ENCODE measurements at places on chromosomes 2 and 18.

GRCh38 chr18:60870261-60871153 lies 462.7 kb upstream of the CDH20 start:
- no peak for DNase-seq

GRCh38 chr18:26421931-26422330 lies 126.4 kb downstream of the KCTD1 start:
- no peak for DNase-seq

DNA sequence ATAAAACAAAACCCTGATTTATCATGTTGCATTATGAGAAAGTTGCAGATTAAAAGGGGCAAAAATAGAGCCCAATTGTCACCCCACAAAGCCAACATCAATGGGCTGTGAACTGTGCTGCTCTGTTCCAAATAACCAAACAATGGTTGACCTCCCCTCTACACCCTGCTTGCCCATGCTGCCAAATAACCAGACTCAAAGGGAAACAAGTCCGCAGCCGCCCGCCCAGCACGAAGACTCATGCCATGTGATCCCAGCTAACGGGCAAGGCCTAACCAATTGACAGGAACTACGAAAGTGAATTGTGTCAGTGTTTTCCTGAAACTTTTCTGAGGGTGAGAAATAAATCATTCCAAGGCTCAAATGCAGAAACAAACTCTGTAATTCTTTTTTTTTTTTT lies 97.9 kb upstream of the RIOK3 start:
- no peak for DNase-seq

DNA sequence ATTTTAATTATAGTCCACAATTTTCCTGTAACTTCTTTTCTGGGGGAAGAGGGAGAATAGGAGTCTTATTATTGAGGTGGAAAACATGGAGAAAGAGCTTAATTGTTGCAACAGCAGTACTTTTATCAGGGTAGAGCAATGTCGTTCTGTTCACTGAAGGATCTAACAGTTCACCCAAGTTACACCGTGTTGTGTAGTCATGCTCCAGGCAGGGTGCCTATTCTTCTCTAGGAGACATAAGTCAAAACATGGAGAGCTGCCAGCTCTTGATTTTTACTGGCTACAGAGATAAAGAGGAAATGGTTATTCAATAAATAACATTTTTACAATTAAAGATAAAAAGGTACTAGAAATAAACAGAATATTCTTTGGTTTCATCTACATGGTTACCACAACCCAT lies 594.3 kb upstream of the NETO1 start:
- no peak for DNase-seq

DNA sequence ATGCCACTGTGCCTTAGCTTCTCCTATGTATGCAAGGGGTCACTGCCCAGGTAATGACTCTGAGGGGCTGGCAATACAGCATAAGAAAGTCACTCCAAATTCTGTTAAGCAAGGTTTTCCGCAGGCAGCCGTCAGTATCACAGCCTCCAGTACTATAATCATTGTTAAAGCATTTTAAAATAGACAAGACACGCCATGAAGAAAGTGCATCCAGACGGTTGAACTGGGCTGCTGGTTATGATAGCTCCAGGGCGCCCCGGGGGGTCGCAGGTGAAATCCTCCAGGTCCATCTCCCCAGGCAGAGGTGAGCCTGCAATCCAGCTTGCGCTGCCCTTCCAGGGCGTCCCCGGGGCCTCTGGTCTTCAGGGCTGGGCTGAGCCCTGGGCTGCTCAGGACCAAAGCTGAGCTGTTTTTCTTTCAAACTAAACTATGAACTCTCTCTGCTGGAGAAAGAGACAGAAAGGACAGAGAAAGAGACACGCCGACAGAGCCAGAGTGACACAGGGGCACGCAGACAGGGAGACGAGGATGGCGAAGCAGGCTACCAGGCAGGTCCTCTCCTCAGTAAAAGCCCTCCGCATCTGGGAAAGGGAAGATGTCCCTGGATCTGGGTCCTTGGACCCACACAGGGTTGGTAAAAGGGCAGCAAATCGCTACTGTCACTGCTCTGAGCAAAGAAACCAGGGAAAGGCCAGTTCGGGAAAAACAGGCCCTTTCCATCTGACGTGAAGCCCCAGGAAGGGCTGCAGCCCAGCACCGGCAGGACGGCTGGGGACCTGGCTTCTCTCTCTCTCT lies 2.1 kb upstream of the TWIST2 start:
- no peak for DNase-seq

- no peak for DNase-seq
These were observed 8.4 kb downstream of the TMEM247 start for GRCh38 chr2:46487667-46488335.

DNA sequence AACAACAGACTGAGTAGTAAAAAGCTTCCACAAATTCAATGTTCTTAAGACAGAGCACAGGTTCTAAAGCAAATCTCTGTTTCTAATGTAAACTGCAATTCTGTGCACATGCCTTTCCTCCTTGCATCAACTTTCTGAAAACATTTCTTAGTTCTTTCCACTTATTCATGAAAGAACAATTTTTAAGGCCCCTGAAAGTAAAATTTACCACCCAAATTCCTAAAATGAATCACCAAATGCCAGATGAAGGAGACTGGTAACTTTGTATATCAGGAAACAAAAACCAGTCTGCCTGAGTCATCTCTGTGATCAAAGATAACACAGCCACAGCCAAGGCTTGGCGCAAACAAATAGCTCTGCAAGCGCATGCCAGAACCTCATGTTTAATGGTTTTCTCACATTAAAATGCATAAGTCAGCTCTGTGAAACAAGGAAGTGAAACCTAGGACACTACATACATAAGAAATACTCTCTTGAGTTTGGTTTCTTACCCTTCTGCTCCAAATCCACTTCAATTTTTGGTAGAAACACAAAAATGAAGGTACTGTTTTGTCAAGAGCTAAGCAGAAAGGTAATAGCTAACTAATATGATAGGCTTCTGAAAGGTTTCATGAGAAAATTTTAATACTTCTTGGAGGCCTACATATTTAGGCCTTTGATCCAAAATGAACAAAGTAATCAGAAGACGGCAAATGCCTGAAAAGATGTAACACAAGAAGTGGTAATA lies 169.4 kb downstream of the THADA start:
- no peak for DNase-seq

- no peak for DNase-seq
These were observed 160.9 kb downstream of the RDH14 start for GRCh38 chr2:18399601-18400000.

DNA sequence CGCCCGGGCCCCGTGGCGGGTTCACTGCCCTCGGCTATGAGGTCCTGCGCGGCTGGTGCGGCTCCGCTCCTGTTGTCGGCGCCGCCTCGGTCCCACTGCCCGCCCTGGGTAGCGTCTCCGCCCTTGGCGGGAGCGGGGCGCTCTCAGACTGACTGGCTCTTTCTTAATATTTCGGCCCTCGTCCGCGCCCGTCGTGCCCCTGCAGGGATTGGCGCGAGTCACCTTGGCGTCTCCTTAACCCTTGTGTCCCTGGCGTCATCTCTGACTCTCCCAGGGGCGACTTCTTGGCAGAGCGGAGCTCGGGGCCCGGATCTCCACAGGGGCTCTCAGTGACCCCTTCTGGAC lies 1.3 kb downstream of the PTMA start:
- DNase-seq = no peak

GRCh38 chr2:1210352-1210751 lies 202.9 kb upstream of the TPO start:
- DNase-seq = no peak

GRCh38 chr2:117571590-117572349 lies 242.7 kb upstream of the DDX18 start:
- no peak for DNase-seq

GRCh38 chr2:111007757-111008688 lies 112.7 kb upstream of the BCL2L11 start:
- DNase-seq = no peak

DNA sequence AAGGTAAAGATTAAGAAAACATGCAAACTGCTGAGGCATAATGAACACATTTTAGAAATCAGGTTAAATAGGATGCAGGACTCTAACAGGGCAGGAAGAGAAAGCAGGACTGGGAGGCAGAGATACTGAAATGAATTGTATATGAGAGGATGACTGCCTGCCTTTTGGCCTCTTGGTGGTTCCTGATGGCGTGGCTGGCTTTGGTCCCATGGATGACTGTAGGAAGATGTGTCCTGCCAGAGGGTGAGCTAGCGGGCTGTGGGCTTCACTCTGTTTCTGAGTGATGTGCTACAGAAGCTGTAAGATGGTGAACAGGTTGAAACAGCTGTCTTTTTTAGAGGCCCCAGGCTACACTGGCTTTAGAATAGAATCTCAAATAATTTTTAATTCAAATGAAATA lies 517.0 kb downstream of the SLC4A3 start:
- DNase-seq = no peak

DNA sequence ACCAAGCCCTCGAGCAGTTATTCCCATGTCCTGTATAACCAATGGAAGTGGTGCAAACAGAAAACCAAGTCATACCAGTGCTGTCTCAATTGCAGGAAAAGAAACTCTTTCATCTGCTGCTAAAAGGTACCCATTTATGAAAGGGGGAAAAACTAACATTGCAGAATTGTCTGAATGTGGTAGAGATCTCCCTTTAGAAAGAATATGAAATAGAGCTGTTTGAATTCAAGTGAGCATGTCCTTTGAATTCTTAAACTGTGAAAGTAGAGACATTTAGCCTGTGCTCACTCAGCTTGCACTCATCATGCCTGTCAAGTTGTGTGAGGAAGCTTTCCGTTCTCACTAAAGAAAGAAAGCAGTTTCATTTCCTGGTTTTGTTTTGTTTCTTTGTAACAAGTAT lies 87.4 kb downstream of the EML4 start:
- DNase-seq = no peak

DNA sequence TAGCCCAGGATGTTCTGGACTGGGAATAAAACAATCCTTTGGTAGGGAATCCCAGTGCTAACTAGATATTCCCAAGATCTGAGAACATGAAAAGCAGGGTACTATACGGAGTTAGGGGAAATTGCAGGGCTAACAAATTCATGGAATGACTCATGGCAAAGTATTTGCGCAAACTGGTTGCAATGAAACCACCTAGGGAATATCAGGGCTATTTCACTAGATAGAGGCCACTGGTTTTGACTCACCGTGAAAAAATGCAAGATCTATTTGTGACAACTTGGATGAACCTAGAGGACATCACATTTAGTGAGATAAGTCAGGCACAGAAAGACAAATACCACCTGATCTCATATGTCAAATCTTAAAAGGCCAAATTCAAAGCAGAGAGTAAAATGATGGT lies 233.3 kb downstream of the MBD2 start:
- DNase-seq = no peak

DNA sequence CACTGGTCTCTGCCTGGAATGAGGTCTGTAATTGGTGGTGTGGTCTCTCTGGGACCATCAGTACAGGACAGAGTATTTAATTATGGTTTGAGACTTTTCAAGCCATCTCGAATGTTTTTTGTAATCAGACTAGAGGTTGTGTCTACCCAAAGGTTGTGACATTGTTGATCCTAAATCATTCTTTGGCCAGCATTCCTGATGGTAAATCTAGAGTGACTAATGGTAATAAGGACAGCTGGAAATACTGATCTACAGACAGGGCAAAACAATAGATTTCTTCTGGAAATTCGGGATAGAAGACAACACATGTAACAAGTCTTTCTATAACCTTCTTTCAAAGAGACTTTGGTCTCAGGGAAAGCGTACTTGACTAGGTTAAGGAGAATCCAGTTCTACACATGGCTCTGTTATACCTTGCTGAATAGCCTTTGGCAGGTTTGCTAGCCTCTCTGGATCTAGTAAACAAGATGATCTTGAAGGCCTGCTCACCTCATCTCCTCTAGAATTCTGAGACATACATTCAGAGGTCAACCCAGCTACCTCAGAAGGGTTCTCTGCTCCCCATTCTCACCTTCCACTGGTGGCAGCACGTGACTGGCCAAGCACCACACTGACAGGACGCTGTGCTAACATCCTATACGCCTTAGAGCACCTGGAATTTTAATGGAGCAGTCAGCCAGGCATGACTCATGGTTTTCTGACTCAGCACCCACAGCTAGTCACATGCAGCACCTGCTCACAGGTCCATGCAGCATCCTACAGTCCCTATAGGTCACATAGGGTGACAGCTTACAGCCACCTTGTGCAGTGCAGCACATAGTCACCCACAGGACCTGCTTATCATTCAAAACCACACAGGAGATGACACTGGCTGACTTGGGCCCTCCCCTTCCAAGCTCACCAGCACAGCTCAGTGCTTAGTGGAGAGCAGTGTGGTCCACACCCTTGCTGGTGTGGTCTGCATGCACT lies 12.2 kb downstream of the PLB1 start:
- no peak for DNase-seq

DNA sequence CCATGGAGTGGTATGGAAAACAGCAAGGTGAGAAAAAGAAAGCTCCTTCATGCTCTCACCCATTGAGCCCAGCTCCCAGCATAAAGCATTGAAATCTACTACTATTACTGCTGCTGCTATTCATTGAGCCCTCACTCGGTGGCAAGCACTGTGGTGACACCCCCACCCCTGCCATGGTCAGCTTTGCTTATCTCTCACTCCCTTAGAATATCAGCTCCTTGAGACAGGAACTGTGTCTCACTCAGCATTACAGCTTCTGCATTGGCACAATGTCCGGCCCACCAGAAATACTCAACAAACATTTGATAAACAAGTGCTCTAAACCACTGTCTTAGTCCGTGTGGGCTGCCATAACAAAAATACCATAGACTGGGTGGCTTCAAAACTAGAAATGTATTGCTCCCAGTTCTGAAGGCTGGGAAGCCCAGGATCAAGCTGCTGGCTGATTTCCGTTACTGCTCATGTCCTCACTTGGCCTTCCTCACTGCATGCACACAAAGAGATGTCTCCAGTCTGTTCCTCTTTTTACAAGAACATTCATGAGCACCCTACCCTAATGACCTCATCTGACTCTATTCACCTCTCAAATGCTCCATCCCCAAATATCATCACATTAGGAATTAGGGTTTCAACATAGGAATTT lies 116.3 kb downstream of the ZBTB7C start:
- DNase-seq = no peak

- DNase-seq = no peak
These were observed 42.1 kb downstream of the MYCN start for GRCh38 chr2:15982285-15983044.

DNA sequence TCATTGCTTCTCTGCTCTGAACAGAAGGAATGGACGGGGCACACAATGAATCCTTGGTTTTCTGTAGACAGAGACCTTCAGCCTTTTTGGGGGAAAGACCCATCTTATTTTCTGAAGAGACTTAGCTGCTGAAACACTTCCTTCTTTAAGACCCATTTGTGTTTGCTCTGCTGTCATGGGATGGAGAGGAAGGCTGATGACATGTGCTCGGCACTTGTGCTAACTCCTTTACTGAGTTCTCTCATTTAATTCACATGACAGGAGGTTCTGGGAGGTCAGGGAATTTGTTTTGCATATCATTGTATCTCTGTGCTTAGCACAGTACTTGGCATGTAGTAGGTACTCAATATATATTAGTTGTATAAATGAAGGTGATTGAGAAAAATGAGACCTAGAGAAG lies 39.0 kb downstream of the OXER1 start:
- DNase-seq = no peak

GRCh38 chr18:50469380-50469781 lies 90.5 kb upstream of the MAPK4 start:
- no peak for DNase-seq

- DNase-seq = no peak
These were observed 24.5 kb downstream of the UGP2 start for GRCh38 chr2:63866009-63866709.
